ENCODE measurements at places on chromosomes 6 and 20. TPM values are rescaled to one million over a fixed set of nuclear protein-coding genes. Genes with fewer than 3 reads are reported as not detected.

DNA sequence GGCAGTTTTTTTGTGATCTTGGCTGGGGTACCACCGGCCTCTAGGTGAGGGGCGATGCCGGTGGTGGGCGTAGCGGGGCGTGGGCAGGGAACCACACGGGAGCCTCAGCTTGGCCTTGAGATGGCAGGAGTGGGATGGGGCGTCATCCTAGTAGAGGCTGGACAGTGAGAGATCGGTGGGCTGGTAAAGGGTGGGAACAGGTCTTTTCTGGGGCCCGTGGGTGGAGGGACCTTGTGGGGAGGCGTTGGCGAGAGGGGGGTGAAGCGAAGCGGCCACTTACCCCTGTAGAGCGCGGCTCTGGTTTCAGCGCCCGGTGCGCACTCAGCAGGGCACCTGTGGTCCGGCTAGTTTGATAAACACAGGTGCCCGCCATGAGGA, 12.0 kb downstream of the ITPR3 start:
- DNase-seq: no peak

DNA sequence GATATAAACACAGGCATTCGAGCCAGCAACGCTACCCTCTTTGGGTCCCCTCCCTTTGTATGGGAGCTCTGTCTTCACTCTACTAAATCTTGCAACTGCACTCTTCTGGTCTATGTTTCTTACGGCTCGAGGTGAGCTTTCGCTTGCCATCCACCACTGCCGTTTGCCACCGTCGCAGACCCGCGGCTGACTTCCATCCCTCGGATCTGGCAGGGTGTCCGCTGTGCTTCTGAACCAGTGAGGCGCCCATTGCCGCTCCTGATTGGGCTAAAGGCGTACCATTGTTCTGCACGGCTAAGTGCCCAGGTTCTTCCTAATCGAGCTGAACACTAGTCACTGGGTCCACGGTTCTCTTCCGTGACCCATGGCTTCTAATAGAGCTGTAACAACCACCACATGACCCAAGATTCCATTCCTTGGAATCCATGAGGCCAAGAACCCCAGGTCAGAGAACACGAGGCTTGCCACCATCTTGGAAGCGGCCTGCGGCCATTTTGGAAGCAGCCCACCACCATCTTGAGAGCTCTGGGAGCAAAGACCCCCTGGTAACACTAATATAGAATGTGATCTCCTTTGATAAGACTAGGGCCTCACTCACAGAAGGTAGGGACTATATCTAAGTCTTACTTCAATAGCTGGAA, 973 bp downstream of the UBD start:
- DNase-seq: no peak

DNA sequence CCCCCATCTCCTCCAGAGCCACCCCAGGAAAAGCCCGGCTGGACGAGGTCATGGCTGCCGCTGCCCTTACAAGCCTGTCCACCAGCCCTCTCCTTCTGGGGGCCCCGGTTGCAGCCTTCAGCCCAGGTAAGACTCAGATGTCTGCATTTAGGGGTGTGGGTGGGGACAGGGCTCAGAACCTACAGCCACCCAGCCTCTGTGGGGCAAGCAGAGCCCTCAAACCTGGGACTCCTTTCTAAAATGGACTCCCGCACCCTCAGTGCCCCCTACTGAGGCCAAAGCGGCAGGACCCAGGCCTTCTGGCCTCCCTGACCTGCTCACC, 1.7 kb downstream of the SLC2A4RG start:
- DNase-seq: no peak

DNA sequence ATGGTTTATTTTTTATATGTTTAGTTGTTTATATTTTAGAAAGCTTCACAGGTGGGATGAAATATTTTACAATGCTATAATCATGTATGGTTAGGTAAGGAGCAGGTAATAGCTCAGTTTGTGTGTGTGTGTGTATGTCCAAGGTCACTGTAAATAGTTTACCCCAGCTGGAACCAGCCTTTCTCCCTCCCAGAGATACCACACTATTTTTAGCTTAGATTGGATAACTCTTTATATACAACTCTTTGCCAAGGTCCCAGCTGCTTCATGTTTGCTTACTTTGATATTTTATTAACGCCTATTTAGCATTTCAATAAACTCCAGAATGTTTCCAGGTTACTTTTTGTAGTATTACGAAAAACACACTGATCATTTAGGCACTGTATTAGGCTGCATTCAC, 1.8 kb upstream of the PEX7 start:
- no peak for DNase-seq

SLC23A2 gene
- 15.1 TPM for total RNA-seq

GRCh38 chr6:89483111-89483720, 50.3 kb downstream of the ANKRD6 start:
- no peak for DNase-seq

CYP21A2 gene
- 1.3 TPM for total RNA-seq

PLG gene
- 3.9 TPM for total RNA-seq

Data from mucosa of gallbladder (tissue), 1 donor.